Stimulated activated CD4-positive, alpha-beta T cell treated with anti-CD3 and anti-CD28 coated beads, Interleukin-1b, Interleukin-23, amount 100 ng/mL, for 48 hours (primary cell): ENCODE measurements at places on chromosomes 13 and 19.

GRCh38 chr19:57242821-57243220 lies 2.4 kb downstream of the ZNF805 start:
- no peak for DNase-seq

- DNase-seq: no peak
Observed at GRCh38 chr19:58513213-58513693, 1.5 kb upstream of the SLC27A5 start.

- DNase-seq: no peak
Observed at GRCh38 chr13:49146950-49147355, 73.2 kb upstream of the MLNR start.

- DNase-seq: no peak
Observed at GRCh38 chr13:65606622-65607021, 1623.5 kb downstream of the PCDH9 start.

DNA sequence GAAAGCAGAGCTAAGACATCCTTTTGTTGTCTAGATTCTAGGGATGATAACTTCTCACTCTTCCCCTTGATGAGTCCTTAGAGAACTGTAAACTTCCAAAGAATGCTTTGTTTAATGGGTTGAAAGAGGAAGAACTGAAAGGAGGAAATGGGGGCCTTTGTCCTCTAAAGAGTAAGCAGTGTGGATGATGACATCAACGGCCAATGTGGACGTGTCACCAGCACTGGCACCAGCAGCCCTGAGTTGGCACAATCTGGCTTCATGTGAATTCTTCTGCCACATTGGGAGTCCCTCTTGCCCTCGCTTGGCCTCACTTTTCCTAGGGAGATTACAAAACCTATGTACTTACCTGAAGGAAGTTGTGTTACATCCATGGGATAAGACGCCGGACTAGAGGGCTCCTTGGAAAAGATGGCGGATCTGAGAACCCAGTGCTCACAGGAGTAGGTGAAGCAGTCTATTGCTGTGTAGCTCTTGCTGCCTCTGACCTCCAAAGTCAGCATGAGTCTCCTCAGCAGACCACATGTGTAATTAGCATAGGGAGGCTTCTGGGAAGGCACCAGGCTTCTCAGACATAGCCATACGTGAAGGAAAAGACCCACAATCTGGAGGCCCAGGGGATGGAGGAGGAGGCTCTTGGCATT lies 62.8 kb downstream of the RGCC start:
- DNase-seq: no peak

DNA sequence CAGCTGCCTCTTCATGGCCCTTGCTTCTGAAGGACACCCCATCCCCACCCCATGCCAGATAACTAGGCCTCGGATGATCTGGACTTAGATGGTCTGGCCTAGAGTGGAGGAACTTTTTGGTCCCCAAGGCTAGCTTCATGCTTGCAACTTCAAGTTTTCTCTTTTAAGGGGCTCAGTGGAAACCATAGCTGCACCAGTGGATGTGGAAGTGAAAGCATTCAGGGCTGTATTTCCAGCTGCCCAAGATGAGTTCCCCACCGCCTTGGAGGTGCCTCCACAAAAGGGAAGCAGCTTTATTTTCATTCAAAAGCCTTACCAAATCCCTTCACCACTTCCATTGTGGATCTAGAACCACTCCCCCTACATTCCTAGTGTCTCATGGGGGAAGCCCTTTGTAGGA lies 17.6 kb upstream of the GSX1 start:
- DNase-seq: no peak

- DNase-seq: no peak
Observed at GRCh38 chr13:21987793-21988192, 316.9 kb downstream of the FGF9 start.
